Ascending aorta (tissue), 2 donors: ENCODE measurements at places on chromosomes 2 and 18. TPM values are rescaled to one million over a fixed set of nuclear protein-coding genes. Genes with fewer than 3 reads are reported as not detected.

- no peaks in the 10 kb centered on the region for H3K36me3 ChIP-seq
- no peak for DNase-seq
- peaks cover 7% of the 10 kb centered on the region for H3K4me1 ChIP-seq
- no peak overlapping the region for H3K4me3 ChIP-seq
- H3K27me3 ChIP-seq, result no peaks in the 10 kb centered on the region
Observed at GRCh38 chr2:170827841-170828532, 11.3 kb downstream of the GAD1 start.

DNA sequence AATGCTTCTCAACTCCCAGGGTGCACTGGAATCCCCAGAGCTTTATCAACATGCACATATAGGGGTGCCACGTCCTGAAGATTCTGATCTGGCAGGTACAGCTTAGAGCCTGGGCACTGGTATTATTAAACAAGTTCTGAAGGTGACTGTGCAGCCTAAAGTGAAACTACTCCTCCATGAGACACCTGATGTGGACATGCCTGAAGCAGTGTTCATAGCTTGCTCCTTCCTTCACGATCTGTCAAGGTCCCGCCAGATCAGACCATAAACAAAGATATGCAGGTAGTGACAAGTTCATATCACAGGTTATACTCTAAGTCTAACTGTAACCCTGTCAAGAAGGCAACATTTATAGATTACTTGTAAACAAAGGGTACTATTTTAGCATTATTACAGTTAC is 65.3 kb upstream of the DNER start:
- no peak overlapping the region for H3K4me3 ChIP-seq
- no peak for DNase-seq
- H3K27ac ChIP-seq, result no peak overlapping the region
- no peaks in the 10 kb centered on the region for H3K27me3 ChIP-seq
- H3K4me1 ChIP-seq, result no peaks in the 10 kb centered on the region

GRCh38 chr2:238027591-238028415 is 33.0 kb upstream of the SCLY start:
- H3K4me1 ChIP-seq, result no peaks in the 10 kb centered on the region
- no peak overlapping the region for H3K4me3 ChIP-seq
- no peak overlapping the region for H3K27ac ChIP-seq
- peaks cover 51% of the 10 kb centered on the region for H3K36me3 ChIP-seq
- DNase-seq, result no peak

DNA sequence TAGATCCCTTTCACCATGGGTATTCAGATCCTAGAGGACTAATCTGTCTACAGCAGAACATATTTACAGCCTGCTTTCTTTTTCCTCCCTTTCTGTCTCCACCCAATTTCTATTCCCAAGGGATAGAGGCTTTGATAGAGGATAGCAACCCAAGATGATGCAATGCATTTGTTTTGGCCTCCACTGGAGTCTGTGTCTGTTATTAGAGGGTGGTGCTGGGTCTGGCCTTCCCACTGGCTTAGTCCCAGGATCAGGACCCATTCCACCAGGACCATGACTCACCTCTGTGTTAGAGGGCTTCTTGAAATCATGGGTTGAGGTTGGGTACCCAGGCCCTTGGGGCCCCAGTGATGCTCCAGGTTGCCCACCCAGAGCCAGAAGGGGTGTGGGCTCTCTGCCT is 239.7 kb upstream of the TNP1 start:
- no peaks in the 10 kb centered on the region for H3K27me3 ChIP-seq
- H3K27ac ChIP-seq, result peak overlapping the region; percentile 30
- DNase-seq, result peak; percentile 28
- no peaks in the 10 kb centered on the region for H3K36me3 ChIP-seq

GRCh38 chr2:181312515-181312927 is 144.7 kb upstream of the ITGA4 start:
- DNase-seq, result no peak
- H3K4me3 ChIP-seq, result no peak overlapping the region
- no peaks in the 10 kb centered on the region for H3K27me3 ChIP-seq
- H3K27ac ChIP-seq, result no peak overlapping the region
- no peaks in the 10 kb centered on the region for H3K36me3 ChIP-seq

GRCh38 chr2:12064153-12064552 is 317.7 kb downstream of the LPIN1 start:
- H3K27me3 ChIP-seq, result no peaks in the 10 kb centered on the region
- H3K4me1 ChIP-seq, result no peaks in the 10 kb centered on the region
- no peak overlapping the region for H3K27ac ChIP-seq
- H3K4me3 ChIP-seq, result no peak overlapping the region
- no peak for DNase-seq

GRCh38 chr2:171540437-171540836 is 18.2 kb downstream of the CYBRD1 start:
- DNase-seq, result no peak
- no peaks in the 10 kb centered on the region for H3K27me3 ChIP-seq
- no peak overlapping the region for H3K4me3 ChIP-seq
- no peaks in the 10 kb centered on the region for H3K4me1 ChIP-seq
- peaks cover 20% of the 10 kb centered on the region for H3K36me3 ChIP-seq

UGT1A3 gene
- total RNA-seq, result not detected

GAL3ST2 gene
- total RNA-seq, result not detected
